GM23338 (cell line): ENCODE measurements at places on chromosomes 11 and 22. TPM values are rescaled to one million over a fixed set of nuclear protein-coding genes. Genes with fewer than 3 reads are reported as not detected.
A peak's percentile ranks its signal among the peaks of the same experiment; 100 is the strongest.

DNA sequence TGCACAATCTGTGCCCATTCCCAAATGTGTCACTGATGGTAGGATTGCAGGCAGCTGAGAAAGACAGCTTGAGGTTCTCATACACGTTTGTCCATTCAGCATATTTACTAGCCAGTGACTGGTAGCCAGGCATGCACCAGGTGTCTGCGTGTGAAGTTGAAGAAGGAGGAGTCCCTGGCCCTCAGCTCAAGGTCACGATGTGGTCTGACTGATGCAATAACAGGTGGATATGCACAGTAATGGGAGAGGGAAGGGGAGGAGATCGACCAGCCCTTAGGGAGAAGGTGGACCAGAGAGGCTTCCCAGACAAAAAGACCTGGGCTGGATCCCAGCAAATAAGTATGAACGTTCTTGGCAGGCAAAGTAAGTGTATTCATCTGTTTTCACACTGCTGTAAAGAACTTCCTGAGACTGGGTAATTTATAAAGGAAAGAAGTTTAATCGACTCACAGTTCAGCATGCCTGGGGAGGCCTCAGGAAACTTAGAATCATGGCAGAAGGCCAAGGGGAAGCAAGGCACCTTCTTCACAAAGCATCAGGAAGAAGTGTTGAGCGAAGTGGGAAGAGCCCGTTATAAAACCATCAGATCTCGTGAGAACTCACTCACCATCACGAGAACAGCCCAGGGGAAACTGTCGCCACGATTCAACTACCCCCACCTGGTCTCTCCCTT, 96.0 kb downstream of the MN1 start:
- H3K4me1 ChIP-seq = no peaks in the 10 kb centered on the region
- no peak for DNase-seq
- H3K27ac ChIP-seq = no peak overlapping the region
- H3K27me3 ChIP-seq = no peaks in the 10 kb centered on the region
- no peaks in the 10 kb centered on the region; the same call in 1 of the 2 replicates for H3K36me3 ChIP-seq

- peaks cover 10% of the 10 kb centered on the region for H3K27me3 ChIP-seq
- no peak for DNase-seq
- H3K4me1 ChIP-seq = no peaks in the 10 kb centered on the region
- H3K36me3 ChIP-seq = no peaks in the 10 kb centered on the region
- no peak overlapping the region for H3K27ac ChIP-seq
Measured at GRCh38 chr11:2797741-2798361, 87.7 kb downstream of the CDKN1C start.

GRCh38 chr11:15800111-15800800, 556.1 kb downstream of the SOX6 start:
- DNase-seq = no peak
- H3K4me1 ChIP-seq = no peaks in the 10 kb centered on the region
- no peak overlapping the region for H3K27ac ChIP-seq
- H3K27me3 ChIP-seq = no peaks in the 10 kb centered on the region
- H3K36me3 ChIP-seq = no peaks in the 10 kb centered on the region

OR5A1 gene
- total RNA-seq = 0.03 TPM in 1 of 2 replicates, not detected in the other

DNA sequence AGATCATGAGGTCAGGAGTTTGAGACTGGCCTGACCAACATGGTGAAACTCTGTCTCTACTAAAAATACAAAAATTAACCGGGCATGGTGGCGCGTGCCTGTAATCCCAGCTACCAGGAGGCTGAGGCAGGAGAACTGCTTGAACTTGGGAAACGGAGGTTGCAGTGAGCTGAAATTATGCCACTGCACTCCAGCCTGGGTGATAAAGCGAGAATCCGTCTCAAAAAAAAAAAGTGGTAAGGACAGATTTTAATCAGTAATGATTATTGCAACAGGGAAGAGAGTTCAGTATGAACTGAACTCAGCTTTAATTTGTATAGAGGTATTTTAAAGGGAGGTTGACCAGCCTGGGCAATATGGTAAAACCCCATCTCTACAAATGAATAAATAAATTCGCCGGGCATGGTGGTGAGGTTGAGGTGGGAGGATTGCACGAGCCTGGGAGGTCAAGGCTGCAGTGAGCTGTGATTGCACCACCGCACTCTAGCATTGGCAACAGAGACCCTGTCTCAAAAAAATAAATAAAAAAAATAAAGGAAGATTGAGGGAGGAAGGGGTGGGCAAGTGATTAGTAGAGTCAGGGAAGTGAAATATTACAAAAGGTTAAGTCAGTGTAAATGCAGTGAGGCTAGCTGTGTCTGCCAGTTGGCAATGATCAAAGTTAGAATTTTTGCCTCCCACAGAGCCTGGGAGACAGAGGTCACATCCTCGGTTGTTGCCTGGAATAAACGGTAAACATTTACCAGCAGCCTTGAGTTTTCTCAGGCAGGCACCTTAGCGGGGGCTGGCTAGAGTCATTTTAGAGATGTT, 2.6 kb upstream of the MCM5 start:
- H3K4me1 ChIP-seq = peaks cover 24% of the 10 kb centered on the region
- H3K27ac ChIP-seq = peak overlapping the region; percentile 80; the same call in 1 of the 2 replicates
- H3K36me3 ChIP-seq = peaks cover 13% of the 10 kb centered on the region
- no peak overlapping the region for H3K4me3 ChIP-seq
- H3K27me3 ChIP-seq = no peaks in the 10 kb centered on the region

ZNF214 gene
- 4.3 and 6.1 TPM in 2 replicates for total RNA-seq

SYT7 gene
- total RNA-seq = 7.0 and 10.3 TPM in 2 replicates

DNA sequence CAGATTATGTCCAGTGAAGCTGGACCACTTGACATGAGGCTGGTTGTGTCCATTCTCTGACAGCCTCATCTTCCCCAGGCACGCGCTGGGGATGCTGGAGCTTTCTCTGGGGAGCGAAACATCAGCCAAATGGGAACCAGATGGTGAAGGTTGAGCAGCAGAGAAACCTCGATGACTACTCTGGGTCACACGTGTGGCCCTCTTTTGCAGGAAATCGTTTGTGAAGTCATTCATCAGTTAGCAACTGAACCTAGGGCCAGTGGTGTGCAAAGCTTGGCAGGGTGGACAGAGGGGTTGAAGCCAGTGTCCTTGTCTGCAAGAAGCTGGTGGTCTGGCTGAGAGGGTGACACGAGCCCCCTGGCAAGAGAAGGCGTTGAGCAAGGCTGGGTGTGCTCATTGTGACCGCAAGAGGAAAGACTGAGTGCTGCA, 109.8 kb downstream of the ZBTB16 start:
- H3K36me3 ChIP-seq = no peaks in the 10 kb centered on the region
- H3K4me1 ChIP-seq = peaks cover 16% of the 10 kb centered on the region
- no peaks in the 10 kb centered on the region for H3K27me3 ChIP-seq

DNA sequence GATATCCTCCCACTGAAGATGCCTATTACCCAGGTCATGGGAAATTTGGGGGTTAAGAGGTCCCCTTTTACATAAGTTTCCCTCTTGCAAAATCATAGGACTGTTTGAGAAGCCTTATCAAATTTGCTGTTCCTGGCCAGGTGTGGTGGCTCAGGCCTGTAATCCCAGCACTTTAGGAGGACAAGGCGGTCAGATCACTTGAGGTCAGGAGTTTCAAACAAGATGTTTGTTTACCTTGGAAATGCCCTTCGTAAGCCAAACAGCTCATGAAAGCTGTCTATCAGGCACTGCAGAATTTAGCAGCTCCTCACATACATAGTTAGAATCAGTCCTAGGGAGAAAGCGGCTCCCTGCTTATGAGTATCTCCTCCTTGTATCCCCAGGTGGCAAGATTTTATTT, 4.9 kb upstream of the EI24 start:
- H3K4me1 ChIP-seq = no peaks in the 10 kb centered on the region
- no peak for DNase-seq
- H3K27me3 ChIP-seq = no peaks in the 10 kb centered on the region
- H3K36me3 ChIP-seq = no peaks in the 10 kb centered on the region; the same call in 1 of the 2 replicates
- H3K27ac ChIP-seq = no peak overlapping the region
- no peak overlapping the region for H3K4me3 ChIP-seq

DNA sequence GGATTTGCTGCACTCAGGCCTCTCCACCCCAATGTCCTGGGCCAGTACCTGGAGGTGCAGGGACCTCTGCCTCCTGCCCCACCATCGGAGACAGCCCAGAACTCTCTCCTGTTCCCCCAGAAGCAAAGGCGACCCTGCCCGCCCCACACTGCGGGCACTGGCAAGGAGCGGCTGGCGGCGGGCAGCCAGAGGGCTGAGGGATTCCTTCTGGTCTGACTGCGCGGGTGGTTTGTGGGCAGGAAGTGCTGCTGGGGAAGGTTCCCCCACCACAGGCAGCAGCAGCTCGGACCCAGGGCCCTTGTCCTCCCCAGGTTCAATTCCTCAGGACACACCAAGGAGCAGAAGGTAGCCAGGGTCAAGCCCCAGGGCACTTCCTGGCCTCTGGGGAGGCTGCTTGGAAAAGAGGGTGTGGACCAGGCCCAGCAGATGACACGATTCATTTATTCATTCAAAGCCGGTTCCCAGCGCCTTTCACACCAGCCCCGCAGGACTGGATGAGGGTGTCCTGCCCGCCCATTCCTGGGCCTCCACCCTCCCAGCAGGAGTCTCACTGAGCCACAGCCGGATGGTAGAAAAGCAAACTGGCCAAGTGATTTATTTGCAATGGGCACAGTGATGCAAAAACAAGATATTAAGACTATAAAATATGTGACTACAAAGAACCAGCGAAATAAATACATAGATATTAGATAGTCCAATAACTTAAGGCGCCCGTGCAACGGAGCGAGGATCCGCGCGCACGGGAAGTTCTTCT, 1.2 kb downstream of the PHLDA2 start:
- H3K36me3 ChIP-seq = no peaks in the 10 kb centered on the region
- no peak overlapping the region for H3K27ac ChIP-seq
- DNase-seq = no peak

MRGPRF gene
- total RNA-seq = 9.0 and 10.8 TPM in 2 replicates

HEPACAM gene
- total RNA-seq = 0.17 TPM in 1 of 2 replicates, not detected in the other

- DNase-seq = no peak
- no peak overlapping the region for H3K4me3 ChIP-seq
- no peaks in the 10 kb centered on the region for H3K4me1 ChIP-seq
- no peaks in the 10 kb centered on the region for H3K27me3 ChIP-seq
Measured at GRCh38 chr22:34427841-34428240, 507.6 kb upstream of the LARGE1 start.

GRCh38 chr22:29314537-29315285, 786 bp downstream of the RASL10A start:
- peaks cover 5% of the 10 kb centered on the region; the same call in 1 of the 2 replicates for H3K4me1 ChIP-seq
- H3K4me3 ChIP-seq = peak overlapping the region; percentile 61
- H3K27ac ChIP-seq = no peak overlapping the region
- DNase-seq = peak; percentile 64
- H3K36me3 ChIP-seq = no peaks in the 10 kb centered on the region
- peaks cover 54% of the 10 kb centered on the region for H3K27me3 ChIP-seq

BDNF gene
- total RNA-seq = 5.1 and 6.8 TPM in 2 replicates

DNA sequence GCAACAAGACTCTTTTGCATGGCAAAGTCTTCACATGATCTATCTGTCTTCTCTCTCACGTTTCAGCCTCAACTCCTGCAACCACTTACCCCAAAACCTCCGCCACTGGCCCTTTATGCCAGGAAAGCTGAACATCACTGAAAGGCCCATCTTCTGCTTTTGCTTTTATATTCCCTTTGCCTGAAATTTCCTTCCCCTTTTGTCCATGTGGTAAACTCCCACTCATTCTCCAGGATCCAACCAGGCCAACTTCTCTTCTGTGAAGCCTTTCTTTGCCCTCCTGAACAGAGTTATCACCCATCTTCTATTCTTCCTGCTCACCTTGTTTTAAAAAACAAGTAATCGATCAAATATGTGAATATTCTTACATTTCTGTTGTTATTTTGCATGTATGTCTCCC, 117.8 kb downstream of the WNT11 start:
- no peak overlapping the region for H3K4me3 ChIP-seq
- no peaks in the 10 kb centered on the region for H3K27me3 ChIP-seq
- no peak for DNase-seq
- H3K4me1 ChIP-seq = peaks cover 19% of the 10 kb centered on the region
- H3K27ac ChIP-seq = no peak overlapping the region

NLRX1 gene
- total RNA-seq = 13.8 and 14.2 TPM in 2 replicates

DNA sequence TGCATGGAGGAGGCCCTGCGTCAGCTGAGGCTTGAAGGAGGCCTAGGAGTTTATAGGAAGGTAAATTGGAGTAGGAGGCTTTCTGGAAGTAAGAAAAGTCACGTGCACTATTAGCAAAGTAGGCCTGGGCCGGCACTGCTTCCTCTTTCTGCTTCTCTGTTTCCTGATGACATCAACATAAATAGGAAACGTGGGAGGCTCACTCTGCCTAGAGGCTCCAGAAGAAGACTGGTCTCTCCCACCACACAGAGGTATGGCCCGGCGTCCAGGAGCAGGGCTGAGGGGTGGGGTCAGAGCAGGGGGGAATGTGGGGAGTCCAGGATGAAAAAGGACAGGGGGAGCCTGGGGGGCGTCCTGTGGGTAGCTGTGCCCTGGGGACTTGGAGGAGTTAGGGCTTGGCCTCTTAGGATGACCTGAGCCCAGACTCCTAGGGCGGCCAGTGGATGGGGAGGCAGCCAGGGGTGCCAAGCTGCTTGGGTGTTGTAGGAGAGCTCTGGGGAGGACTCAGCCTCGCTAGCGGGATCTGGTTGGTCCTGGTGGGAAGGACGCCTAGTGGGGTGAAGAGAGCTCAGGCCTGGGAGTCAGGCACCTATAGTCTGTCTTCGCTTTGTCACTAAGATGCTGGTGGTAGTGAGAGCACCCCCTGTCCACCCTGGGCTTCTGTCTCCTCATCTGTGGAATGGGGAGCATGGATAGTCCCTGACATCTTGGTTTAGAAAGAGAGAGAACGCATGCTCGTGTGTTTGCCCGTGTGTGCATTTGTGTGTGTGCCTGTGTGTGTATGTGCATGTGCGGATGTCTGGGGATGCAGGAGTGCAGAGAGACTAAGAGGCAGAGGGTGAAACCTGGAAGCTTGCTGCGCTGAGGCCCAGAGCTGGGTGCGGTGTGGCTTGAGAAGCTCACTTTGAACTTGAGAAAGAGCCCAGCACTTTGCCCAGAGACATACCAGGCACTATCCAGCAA, at the start of gene CSF2RB:
TSS of gene CSF2RB (plus strand) at position 202 of the 963 bp plus-strand sequence. CDS start 8,580 bp downstream, outside the sequence.
- no peak within 1 kb of the TSS for H3K27ac ChIP-seq
- DNase-seq = no peak
- no peak within 1 kb of the TSS for H3K4me3 ChIP-seq

C11orf86 gene
- total RNA-seq = 0.21 TPM in 1 of 2 replicates, not detected in the other

GRCh38 chr22:21665047-21665851, 563 bp upstream of the PPIL2 start:
- no peaks in the 10 kb centered on the region for H3K36me3 ChIP-seq
- no peak for DNase-seq
- H3K27ac ChIP-seq = no peak overlapping the region
- peak overlapping the region; percentile 99 for H3K4me3 ChIP-seq
- no peaks in the 10 kb centered on the region for H3K27me3 ChIP-seq

PRODH gene
- total RNA-seq = 31.9 and 67.4 TPM in 2 replicates

GRCh38 chr11:3165152-3165705, at the start of gene OSBPL5:
TSS of gene OSBPL5 (minus strand) at chr11:3165310. CDS start at chr11:3129148, 36,162 bp downstream.
- DNase-seq = peak; percentile 54
- H3K27me3 ChIP-seq = peaks cover 40% of the 10 kb centered on the region
- H3K36me3 ChIP-seq = no peaks in the 10 kb centered on the region
- peaks cover 18% of the 10 kb centered on the region; the same call in 1 of the 2 replicates for H3K4me1 ChIP-seq

SLN gene
- total RNA-seq = not detected in 2 replicates

GRCh38 chr22:46866591-46866990, 104.1 kb downstream of the TBC1D22A start:
- no peaks in the 10 kb centered on the region for H3K36me3 ChIP-seq
- H3K4me1 ChIP-seq = peaks cover 13% of the 10 kb centered on the region; the same call in 1 of the 2 replicates
- DNase-seq = peak; percentile 26
- no peaks in the 10 kb centered on the region for H3K27me3 ChIP-seq

PARVG gene
- total RNA-seq = 0.14 TPM in 1 of 2 replicates, not detected in the other

DNA sequence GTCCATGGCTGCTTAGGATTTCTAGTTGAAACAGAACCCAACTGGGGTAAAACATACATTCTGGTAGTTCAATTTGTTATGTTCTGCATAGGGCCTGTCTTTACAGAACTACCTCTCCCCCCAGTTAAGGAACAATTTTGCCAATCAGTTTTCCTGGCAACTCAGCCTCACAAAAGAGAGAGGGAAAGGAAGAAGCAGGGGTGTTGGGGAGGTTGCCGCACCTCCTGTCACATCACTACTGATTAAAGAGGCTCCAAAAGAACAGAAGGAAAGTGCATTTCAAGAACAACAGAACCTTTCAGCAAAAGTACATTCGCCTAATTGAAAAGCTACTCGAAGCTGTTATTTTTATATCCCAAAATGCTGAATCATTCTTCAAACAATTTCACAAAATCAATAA, 217.6 kb downstream of the CADM1 start:
- H3K4me3 ChIP-seq = no peak overlapping the region
- no peak overlapping the region for H3K27ac ChIP-seq
